NCI-H748 treated with DMSO at 0.1 percent for 48 hours (cell line): ENCODE measurements at places on chromosomes 12 and 14.
A peak's percentile ranks its signal among the peaks of the same experiment; 100 is the strongest.

DNA sequence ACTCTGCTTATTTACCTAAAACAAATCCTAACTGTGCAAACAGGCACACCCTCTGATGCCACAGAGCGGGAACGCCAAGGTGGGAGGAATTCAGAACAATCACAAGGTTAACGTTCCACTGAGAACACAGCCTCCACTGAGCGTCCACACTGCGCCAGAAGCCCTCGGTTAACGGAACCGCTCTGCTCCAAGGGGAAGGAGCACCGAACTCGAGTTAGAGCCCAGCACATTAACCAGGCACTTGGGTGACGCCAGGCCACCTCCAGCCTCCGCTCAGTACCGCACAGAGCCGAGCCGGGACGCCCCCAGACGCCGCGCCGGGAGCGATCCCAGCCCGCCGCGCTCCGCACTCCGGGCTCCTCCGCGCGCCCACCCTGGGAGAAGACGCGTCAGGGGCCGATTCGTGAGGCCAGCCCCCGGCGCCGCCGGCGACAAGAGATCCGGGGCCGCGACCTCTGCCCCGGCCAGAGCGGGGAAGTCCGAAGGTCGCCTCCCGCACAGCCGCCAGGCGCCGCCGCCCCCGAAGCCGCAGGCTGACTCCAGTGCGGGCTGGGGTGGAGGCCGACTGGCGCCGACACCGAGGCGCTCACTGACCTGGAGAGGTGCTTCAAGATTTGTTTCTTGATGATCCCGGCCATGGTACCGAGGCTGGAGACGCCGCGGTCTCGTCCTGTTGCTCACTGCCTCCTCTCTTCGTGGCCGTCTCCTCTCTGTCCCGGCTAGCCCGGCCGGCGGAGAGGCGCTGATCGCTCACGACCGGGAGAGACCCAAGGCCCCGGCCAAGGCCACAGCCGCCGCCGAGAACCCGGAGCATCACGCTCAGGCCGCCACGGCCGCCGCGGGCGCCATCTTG, 450 bp downstream of the BLTP3B start:
- peak; percentile 51 for DNase-seq

- DNase-seq, result no peak
These were observed 32.1 kb downstream of the RPH3A start for GRCh38 chr12:112823582-112824149.

DNA sequence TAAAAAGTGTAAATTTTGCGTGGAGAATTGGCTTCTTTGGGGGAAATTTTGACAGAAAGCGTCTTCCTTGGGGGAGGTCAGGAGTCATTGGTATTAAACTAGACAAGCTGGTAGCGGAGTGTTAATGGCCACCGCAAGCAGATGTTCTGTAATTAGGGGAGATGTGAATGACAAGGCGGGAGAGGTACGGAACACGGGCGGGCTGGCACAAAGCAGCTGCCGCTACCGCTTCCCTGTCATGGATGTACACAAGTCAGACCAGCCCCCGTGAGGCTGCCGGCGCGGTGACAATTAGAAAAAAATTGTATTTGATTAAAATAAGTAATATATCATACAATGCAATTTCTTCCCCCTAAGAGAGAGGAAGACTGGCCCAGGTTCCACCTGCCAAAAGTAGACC, 501.6 kb downstream of the VRK1 start:
- peak; percentile 63 for DNase-seq

- no peak for DNase-seq
These were observed 457.7 kb upstream of the PDE3A start for GRCh38 chr12:19910681-19911080.

DNA sequence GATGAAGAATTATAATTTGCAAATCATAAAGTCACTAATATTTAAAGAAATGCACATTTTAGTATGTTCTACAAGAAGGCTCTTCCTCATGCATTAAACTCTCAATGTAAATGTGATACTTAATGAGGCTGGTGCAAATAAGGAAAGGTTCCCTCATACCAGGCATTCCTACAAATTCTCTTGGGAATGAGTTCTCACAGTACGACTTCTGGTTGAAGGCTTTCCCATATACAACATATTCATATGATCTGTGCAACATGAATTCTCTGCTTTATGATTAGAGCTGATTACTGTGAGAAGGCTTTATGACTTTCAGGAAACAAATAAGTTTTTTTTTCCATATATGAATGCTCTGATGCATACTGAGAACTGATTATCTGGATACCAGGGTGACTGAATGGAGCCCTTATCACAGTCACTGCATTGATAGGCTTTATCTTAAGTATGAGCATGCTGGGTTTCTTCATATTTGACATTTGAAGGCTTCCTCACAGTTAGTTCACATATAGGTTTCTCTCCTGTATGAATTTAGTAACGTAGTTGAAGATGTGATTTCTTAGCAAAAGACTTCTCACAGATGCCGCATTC, 293.9 kb downstream of the RAD51B start:
- no peak for DNase-seq

- no peak for DNase-seq
These were observed 44.0 kb downstream of the TFCP2 start for GRCh38 chr12:51128919-51129318.

DNA sequence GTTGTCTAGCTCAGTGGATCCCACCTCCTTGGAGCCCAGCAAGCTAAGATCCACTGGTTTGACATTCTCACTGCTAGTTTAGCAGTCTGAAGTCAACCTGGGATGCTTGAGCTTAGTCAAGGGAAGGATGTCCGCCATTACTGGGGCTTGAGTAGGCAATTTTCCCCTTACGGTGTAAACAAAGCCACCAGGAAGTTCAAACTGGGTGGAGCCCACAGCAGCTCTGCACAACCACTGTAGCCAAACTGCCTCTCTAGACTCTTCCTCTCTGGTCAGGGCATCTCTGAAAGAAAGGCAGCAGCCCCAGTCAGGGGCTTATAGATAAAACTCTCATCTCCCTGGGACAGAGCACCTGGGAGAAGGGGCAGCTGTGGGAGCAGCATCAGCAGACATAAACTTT, 16.7 kb upstream of the TAS2R43 start:
- DNase-seq, result no peak

- no peak for DNase-seq
These were observed 244.1 kb downstream of the BTG1 start for GRCh38 chr12:91901381-91902074.

DNA sequence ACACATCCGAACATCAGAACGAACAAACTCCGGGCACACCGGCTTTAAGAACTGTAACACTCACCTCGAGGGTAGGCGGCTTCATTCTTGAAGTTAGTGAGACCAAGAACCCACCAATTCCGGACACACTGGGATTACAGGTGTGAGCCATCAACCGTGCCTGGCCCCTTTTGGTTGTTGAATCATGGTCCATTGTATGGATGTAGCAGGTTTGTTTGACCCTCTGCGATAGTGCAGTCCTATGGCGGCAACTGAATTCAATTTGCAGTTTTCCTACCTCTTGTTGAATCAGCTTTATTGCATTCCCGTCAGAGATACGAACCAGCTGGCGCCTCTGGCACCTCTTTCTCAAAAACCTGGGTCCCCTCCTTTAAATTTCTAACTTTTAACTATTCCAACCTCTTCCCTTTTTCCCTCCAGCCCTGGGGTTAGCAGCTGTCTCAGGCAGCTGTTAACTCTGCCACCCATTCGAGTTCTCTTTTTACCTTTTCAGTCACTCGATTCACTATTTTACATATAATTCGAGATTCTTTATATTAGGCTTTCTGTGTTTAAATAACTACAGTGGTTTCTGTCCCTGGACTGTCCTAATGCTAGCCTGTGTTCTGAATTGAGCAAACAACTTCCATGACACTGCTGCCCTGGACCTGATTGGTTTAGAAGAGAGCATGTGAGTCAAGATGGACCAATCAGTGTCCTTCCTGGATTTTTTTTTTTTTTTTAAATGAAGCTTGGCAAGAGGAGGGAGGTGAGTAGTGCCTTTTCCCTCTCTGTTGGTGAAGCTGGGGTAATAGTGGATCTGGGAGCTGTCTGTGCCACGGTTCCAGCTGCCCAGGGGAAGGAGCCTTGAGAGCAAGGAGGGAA, 261.5 kb downstream of the PCNX1 start:
- no peak for DNase-seq

DNA sequence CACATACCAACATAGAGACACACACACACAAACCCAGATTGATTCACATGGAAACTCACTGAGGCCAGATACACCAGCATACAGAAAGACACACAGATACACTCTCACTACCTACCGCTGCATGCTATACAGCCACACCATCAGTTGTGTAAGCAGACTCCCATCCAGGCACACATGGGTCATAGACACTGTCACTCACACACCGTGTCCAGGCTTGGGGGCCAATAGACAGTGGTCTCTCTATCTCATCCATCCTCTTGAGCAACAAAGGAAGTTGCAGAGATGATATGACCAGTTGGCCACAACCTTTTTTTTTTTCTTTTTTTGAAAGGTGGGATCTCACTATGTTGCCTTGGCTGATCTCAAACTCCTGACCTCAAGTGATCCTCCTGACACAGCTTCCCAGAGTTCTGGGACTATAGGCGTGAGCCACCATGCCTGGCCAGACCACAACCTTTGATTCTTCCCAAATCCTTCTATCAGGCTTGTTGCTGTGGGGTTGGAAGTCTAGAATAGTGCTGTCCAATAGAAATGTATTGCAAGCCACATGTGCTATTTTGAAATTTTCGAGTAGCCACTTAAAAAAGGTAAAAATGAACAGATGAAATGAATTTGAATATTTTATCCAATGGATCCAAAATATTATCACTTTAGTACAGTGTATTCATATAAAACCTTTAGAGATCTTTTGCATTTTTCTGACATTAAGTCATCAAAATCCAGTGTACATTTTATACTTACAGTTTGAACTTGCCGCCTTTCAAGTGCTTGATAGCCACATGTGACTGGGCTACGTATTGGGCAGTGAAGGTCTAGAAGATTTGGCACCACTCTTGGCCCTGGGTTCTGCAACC, 7.4 kb downstream of the LRP1-AS start:
- no peak for DNase-seq

DNA sequence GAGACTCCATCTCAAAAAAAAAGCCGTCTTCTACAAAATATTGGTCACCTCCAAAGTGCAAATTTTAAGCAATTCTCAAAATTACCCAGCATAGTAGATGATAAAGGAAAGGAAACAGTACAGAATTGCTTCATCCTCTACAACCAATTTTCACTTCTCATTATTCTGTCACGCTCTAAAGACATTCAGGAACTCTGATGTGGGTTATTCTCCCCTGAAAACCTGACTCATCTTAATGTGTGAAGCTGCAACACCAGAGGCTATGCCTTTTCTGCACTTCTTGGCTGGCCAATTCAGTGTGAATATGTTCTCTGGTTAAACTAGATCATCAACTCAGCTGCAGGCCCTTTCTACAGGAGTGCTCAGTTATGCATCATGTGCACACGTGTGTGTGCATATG, 11.0 kb downstream of the PTGER2 start:
- DNase-seq, result no peak

GRCh38 chr12:96300064-96300463, 100.2 kb downstream of the CDK17 start:
- DNase-seq, result no peak

DNA sequence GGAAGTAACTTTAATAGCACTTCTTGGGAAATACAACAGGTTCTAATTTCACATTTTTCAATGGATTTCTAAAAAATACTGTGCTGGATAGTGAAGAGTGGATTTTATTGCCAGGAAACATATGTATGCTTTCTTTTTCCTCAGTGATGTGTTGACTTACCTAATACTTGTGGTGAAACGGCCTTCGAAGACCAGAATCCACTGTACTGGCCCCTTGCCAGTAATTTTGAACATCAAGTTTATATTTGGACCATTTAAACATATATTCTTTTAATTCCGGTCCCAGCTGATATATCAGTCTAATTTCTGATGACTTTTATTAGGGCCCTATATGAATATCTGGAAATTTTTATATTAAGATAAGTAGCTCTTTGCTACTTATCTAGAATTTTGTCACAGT, 1.8 kb downstream of the MSRB3 start:
- DNase-seq, result no peak

GRCh38 chr12:114704096-114704495, 20.1 kb upstream of the TBX3 start:
- no peak for DNase-seq

DNA sequence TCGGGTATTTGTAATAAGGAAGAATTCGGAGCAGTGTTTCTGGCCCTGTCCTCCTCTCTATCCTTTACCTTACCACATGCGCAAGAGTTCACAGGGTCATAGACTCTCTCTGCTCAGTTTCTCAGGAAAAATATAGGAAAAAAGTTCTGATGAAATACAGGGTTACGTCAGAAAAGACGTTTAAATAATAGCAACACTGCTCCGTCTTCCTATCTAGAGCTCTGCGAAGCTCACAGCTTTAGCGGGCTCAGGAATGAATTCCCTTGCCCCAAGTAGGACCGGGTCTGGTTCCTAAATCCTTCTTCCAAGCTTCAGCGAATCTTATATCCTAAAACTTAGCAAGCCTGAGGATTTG, 365 bp downstream of the CCDC59 start:
- DNase-seq, result peak; percentile 41

- no peak for DNase-seq
These were observed 6.9 kb upstream of the HOXC11 start for GRCh38 chr12:53966085-53966384.

DNA sequence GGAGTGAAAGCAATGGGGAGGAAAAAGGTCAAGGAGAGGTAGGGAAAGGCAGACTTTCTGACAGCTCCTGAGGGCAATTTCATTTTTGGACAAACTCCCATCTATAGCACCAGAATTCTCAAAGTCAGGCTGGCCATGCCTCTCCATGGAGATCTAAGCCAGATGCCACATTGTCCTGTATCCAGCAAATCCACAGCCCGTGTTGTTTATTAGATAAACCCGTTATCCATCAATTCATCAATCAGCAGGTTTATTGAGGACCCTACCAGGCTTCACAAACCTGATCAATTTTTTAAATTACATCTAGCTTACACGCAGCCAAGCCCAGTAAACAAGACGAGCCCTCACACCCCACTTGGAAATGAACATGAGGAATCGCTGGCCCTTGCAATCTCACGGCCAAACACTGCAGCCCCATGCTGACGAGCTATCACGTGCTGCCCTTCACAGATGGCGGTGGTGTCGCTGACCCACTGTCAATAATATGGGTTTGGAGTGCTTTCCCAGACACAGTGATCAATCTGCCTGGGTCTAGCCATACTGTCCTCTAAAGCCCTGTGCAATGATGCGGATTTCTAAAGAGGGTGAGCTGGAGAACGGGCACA, 332.9 kb downstream of the DPF3 start:
- no peak for DNase-seq

GRCh38 chr12:62190689-62191490, 69.3 kb upstream of the USP15 start:
- DNase-seq, result no peak

DNA sequence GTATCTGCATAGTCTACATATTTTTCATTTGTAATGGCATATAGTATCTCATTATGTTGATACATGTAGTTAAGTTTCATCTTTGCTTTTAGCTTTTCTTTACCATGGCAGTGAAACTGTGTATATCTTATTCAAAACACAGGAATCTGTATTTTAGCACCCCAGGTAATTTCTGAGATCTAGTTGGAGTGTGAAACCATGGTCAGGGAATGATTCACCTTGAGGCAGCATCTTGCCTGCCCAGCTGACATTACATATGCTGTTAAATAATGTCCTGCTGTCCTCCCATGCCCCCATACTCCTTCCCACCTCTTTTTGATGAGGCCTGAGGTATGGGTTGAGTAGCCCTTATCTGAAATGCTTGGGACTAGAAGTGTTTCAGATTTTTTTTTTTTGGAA, 125.4 kb upstream of the ATF1 start:
- DNase-seq, result no peak

GRCh38 chr12:85627584-85627983, 208.6 kb downstream of the RASSF9 start:
- no peak for DNase-seq

- DNase-seq, result no peak
These were observed 60.1 kb downstream of the BCAT1 start for GRCh38 chr12:24888813-24889212.
